ENCODE measurements at places on chromosomes 3 and 15.

- DNase-seq: peak; percentile 21
Observed at GRCh38 chr15:55742927-55743728, at the start of gene PRTG. PRTG (minus strand) TSS chr15:55743152; CDS start chr15:55742931, 221 bp downstream.

DNA sequence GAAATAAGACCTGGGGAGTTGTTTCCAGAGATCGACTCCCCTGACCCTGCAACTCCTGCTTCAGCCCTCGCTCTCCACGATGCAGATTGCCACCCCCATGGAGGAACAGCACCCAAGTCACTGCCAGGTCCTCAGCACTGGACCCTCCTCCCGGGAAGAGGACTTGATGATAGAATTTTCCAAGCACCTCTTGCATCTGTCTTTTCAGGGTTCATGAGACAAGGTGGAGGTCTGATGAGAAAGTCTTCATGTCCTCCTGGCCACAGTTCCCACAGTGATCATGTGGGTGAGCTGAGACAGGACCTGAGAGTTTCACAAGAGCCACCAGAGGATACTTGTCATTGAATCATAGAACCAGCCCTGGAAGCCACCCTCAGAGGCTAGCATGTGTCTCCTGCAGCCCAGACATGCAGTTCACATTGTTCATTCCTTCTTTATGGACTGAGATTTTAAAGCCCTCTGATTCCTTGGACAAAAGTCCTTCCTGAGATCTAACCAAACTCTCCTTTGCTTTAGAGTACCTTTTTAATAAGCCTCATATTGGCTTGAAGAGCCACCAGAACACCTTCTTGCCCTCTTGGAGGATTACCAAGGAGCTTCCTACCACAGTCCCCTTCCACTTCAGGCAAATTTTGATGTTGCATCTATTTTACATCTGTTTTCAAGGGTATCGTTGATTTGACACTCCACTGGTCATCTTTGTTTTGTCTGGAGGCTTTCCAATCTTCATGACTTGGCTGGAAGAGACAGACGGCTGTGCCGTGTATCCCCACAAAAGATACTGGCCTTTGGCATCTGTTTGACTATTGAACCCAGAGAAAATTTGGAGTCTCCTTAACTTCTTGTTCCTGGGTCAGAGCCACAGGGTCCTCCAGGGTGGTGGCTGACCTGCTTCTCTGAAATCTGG, 224.8 kb upstream of the BHLHE40 start:
- DNase-seq: no peak

DNA sequence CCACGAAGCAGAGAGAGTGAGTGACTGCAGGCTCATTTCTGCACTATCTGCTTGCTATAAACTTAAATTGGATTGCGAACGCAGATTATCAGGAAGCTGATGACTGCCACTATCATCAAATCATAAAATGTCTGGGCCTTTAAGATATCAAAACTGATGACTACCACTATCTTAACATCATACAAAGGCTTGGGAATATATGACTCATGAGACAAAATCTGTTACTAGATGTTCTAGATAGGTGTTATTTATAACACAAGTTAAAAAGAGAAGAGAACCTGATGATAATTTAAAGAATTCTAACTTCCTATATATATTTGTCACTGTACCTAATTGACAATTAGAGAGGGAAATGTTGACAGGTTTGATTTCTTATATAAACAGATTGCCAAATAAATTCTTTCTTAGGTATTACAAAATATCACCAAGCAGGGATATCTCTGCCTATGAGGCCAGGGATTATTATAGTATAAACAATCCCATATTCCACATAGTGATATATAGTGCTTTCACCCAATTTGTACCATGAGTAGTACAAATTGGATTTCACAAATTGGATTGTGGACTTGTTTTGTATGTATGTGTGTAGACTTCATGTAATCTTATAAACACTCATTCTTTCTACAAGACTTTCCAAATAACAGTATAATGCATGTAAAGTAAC, 1157.2 kb downstream of the ROBO1 start:
- no peak for DNase-seq

GRCh38 chr15:96093063-96093462, 237.4 kb upstream of the NR2F2 start:
- DNase-seq: no peak

- no peak for DNase-seq
Observed at GRCh38 chr3:119652306-119653033, 7.9 kb downstream of the POPDC2 start.

- DNase-seq: no peak
Observed at GRCh38 chr3:13762906-13763305, 117.0 kb downstream of the WNT7A start.

DNA sequence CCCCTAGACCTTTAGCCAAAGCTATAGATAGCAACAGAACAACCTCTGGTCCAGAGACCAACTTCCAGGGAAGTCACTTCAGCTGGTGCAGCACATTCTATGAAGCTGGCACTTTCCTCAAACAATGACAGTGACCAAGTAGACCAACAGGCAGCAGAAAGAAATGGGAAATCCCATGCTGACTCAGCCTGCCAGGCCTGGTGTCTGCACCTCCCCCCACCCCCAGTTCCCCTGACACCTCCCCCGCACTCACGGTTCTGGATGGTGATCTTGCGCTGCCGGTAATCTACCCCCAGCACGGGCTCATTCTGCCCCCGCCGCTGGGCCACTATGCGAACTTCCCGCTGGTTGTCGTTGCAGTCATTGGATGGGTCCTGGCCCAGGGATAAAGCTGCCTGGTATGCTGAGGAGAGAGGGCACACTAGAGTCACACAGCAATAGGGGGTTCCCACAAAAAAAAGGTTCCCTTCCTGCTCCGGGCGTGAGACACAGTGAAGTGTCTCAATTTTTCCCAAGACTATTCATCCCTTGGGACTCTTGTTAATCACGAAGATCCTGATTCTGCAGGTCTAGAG, 17.0 kb downstream of the ILDR1 start:
- no peak for DNase-seq
